Muscle of leg (tissue), 16 donors: ENCODE measurements at places on chromosomes 1 and 21. TPM values are rescaled to one million over a fixed set of nuclear protein-coding genes. Genes with fewer than 3 reads are reported as not detected.
A peak's percentile ranks its signal among the peaks of the same experiment; 100 is the strongest.

- DNase-seq: peak; percentile 10
Observed at GRCh38 chr1:176754676-176755075, 291.7 kb downstream of the PAPPA2 start.

- DNase-seq: no peak
Observed at GRCh38 chr21:38042246-38042645, 126.0 kb upstream of the KCNJ6 start.

- no peak for DNase-seq
Observed at GRCh38 chr1:18245647-18246046, 138.0 kb downstream of the IGSF21 start.

- DNase-seq: peak; percentile 46
Observed at GRCh38 chr1:38454749-38455441, 404.7 kb downstream of the RRAGC start.

- no peak for DNase-seq
Observed at GRCh38 chr1:1033731-1034438, 14.0 kb downstream of the AGRN start.

DNA sequence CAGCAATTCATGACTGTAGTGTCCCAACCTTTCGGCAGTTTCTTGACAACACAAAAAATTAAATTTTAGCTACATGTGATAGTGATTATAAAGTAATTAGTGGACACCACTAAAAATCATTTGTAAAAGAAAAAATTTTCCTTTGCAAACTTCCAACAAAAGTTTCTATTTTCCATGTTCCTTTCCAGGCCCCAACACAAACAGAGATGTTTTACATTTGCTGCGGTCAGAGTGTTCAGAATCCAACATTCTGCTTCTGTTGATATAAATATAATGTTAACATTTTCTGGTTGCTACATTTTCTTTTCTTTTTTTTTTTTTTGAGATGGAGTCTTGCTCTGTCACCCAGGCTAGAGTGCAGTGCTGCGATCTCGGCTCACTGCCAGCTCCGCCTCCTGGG, 54.9 kb upstream of the WLS start:
- peak; percentile 75 for DNase-seq

GRCh38 chr1:113747376-113747775, 11.9 kb downstream of the PHTF1 start:
- DNase-seq: no peak

GRCh38 chr21:31945546-31945945, 72.7 kb downstream of the HUNK start:
- peak; percentile 98 for DNase-seq

DNA sequence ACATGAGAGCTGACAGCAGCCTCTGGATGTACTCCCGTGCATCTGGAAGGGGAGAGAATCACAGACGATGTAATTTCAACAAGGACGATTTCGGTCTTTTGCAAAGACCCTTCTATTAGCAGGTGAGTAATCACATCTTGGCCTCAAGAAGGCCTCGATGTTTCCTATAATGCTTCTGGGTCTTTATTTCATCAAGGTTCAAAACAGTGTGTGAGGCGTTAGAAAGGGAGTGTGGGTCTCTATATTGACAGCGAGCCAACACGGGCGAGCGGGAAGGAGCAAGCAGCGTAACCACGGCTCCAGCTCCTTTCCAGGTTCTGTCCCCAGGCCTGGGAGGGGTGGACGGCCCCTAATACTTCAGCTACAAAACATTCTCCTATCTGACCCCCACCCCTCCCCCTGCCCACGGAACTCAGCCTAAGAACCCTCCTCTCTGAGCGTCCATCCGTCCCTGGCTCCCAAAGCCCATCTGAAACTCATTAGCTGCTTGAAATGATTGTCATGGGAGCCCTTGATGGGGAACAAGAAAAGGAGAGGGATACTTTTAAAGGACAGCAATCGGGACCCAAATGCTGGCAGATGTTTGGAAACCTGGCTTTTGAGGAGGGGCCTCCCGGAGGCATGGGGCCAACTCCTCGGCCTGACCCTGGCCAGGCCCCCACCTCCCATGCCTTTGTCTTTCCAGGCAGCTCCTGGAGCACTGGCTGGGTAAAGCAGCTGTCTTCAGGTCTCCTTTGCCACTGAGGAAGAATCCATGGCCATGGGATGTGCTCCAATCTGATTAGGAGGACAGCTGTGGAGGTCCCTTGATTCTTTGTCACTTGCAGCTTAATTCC, 250.8 kb downstream of the FOXD2 start:
- DNase-seq: peak; percentile 78

DNA sequence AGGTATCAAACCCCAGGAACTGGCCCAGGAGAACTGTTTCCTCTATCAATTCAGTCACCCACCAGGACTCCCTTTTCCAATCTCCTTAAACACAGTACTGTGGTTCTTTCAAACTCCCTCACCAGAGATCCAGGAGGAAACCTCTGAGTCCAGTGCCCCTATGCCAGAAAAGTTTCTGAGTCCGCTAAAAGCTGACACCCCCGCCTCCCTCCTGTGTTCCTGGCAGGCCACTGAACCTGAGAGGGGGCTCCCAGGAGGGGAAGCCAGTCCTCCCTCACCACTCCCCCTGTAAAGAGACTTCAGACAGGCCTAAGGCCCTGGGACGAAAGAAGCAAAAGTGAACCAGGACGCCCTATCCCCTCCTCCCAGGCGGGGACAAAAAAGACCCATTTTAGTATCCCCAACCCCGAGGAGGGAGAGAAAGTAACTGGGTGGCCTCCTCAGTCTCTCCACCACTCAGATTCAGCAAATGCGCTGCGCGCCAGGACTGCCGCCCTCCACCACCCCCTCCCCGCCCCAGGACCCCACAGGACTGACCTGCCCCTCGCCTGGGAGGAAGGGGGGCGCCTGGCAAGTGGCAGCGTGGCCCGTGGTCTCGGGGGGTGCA, 624 bp downstream of the SLC41A1 start:
- peak; percentile 70 for DNase-seq

DNA sequence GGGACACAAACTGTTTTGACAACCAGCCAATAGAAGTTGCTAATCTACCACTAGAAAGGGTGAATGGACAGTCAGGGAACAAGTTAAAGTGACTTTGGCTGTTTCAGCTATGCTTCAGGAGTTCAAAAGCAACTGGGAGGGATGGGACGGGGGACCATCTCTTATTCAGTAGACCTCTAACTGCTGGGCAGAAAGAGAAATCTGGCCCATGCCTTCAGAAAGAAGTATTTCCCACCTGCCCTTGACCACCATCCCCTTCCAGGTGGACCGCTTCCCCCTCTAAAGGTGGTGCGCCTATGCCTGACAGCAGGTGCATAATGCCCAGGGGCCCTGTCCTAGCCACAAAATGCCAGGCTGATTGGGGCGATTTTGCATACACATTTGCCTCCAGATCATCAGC, 5.2 kb downstream of the ITPKB start:
- no peak for DNase-seq

GRCh38 chr1:215360758-215361157, 206.3 kb upstream of the KCTD3 start:
- no peak for DNase-seq

DNA sequence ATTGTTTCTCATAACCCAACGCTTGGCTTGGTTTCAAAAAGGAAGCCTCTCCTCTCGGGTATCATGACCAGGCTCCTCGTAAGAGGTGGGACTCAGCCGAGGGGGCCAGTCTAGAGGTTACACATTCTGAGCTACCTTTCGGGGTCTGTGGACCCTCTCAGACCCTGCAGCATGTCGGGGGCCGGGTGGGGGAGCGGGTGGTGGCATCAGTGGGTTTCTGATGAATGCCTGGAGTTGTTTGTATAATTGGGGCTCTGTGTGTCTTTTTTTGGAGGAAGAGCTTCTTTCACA, 229.3 kb downstream of the CAMTA1 start:
- peak; percentile 42 for DNase-seq

The CHRM3 gene
- 1.5 TPM for polyA plus RNA-seq

The CENPF gene
- polyA plus RNA-seq: 50.2 TPM

The KRTAP19-3 gene
- polyA plus RNA-seq: not detected
